ENCODE measurements at places on chromosomes 7 and 10. TPM values are rescaled to one million over a fixed set of nuclear protein-coding genes. Genes with fewer than 3 reads are reported as not detected.

TLL2 gene
- total RNA-seq, result under 0.01 TPM

ERV3-1 gene
- total RNA-seq, result 5.1 TPM

GRCh38 chr7:99597762-99598501 lies at the start of gene TMEM225B:
Gene TMEM225B, plus strand, starts transcription at chr7:99598267. Its CDS starts 6,122 bp downstream, at chr7:99604389.
- DNase-seq, result no peak

GRCh38 chr7:73382934-73383503 lies 50.6 kb upstream of the FZD9 start:
- DNase-seq, result no peak

- DNase-seq, result peak; percentile 81
Measured at GRCh38 chr10:70132098-70133029, at the start of gene AIFM2. Gene AIFM2, minus strand, starts transcription at chr10:70132825. Its CDS starts 8,741 bp downstream, at chr10:70124084.

GRCh38 chr10:6912929-6913328 lies 332.9 kb upstream of the PRKCQ start:
- no peak for DNase-seq

GIMAP2 gene
- total RNA-seq, result 9.1 TPM

DNA sequence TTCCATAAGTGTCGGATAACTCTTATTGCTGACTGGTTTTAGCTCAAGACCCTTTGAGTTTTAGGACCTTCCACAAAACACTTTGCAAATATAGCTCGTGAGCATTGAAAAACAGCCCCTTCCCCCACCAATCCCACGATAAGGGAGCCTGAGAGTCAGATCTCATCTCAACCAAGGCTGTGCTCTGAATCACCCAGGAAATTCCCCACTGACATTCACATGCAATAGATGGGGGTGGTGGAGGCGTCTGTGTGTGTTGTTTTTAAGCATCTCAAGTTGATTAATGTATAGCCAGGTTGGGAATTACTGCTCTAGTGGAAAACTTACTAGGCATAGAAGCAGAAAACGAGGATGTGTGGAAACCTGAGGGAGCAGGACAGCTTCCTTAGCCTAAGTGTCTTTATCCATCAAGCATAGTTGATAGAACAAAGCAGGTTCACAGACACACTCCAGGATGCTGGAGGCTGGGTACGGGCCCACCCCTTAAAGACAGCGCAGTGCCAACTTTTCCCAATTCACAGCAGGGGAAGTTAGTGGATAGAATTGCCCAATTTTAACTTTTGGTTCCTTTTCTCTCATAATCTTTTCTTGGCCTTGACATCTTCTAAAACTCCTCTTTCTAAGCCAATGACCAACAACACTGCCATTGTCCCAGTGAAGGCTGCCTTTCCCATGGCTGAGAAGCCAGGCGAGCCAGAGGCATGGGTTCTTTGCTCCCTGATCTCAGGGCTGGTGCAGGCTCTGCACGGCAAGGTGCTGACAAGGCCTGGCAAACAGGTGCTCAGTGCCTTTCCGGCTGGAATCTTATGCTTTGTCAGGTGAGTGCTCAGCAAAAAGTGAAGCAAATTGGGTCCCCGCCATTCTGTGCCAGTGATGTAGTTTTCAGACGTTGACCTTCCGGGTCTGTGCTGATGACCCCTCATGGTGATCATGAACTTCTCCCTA lies 98.5 kb upstream of the INSIG1 start:
- DNase-seq, result peak; percentile 79

Data from RPMI7951 (cell line).